ENCODE measurements at places on chromosomes 12 and 14. TPM values are rescaled to one million over a fixed set of nuclear protein-coding genes. Genes with fewer than 3 reads are reported as not detected.

DNA sequence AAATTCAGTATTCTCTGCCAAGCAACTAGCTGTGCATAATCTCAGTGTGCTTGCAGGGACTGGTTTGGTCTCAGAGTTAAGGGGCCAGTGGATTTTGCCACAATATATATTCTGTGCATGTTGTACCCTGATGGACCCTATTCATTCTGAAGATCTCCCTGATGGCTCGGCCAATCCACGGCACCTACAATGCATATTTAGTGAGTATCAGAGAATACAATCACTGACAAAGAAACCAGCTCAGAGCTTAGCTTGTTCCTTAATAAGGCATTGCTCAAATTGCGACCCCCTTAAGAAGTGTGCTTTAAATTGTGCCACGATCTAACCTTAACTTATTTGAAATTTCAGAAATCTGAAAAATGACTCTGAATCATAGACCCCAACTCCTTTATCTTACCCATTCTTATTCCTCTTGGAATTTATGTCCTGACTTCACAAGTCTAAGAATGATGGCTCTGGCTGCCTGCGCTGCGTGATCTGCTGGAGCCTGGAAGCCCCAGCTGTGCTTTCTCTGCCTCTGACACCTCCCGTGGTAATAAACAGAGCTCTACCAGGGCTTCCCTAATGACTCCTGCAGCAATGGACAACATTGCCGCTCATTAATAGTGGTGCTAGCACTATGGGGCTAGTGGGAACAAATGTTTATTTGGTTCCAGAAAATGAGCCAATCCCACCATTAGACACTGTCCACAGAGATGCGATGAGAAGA is 9.0 kb upstream of the DCAF4 start:
- DNase-seq: no peak

DNA sequence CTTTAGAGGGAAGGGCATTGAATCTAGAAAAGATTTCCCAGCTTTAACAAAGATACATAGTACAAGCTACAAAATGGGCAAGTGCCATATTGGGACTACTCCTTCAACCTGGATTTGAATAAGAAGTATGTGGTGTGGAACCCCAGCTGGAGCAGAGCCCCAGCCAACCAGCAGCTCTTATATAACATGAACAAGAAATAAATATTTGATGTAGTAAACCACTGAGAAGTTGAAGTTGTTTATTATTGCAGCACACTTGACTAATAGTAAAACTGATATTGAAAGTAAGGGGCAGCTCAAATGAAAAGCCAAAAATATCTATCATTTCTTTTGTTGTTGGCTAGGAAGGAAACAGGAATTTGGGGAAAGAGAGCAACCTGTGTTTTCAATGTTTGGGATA is 701.8 kb downstream of the TMTC2 start:
- no peak for DNase-seq

LIN7A gene
- total RNA-seq: 5.8 TPM

- no peak for DNase-seq
These were observed 8.6 kb downstream of the ASB2 start for GRCh38 chr14:93967637-93968250.

DNA sequence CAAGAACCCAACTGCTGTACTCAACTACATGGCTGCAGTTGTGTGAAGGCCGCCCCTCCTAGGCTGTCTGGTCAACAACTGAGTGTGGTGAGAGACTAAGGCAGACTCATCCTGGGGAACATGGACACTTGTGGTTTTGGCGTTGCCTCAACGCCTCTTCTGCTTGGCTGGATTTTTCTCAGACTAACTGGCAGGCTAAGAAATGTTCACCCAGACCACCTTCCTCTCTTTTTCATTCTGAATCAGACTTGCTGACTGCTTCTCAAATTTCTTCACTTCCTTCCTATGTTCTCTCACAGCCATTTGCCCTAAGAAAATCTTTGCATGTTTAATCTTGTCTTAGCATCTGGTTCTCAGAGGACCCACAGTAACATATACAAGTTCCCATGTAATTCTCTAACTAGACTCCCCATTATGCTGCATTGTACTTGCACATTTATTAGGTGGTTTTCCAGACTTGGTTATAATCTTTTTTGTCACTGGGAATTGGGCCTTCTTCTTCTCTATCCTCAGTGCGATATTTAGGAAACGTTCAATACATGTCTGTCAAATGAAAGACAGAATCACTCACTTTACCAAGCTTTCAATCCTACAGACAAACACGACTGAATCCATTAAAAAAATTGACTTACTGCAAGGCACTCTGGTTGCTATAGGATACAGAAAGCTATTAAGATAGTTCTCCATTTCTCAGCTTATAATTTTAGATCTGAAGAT is 327.6 kb downstream of the CCER1 start:
- no peak for DNase-seq

AREL1 gene
- 51.5 TPM for total RNA-seq

GRCh38 chr12:54596526-54596946 is 8.1 kb upstream of the PPP1R1A start:
- peak; percentile 80 for DNase-seq

DNA sequence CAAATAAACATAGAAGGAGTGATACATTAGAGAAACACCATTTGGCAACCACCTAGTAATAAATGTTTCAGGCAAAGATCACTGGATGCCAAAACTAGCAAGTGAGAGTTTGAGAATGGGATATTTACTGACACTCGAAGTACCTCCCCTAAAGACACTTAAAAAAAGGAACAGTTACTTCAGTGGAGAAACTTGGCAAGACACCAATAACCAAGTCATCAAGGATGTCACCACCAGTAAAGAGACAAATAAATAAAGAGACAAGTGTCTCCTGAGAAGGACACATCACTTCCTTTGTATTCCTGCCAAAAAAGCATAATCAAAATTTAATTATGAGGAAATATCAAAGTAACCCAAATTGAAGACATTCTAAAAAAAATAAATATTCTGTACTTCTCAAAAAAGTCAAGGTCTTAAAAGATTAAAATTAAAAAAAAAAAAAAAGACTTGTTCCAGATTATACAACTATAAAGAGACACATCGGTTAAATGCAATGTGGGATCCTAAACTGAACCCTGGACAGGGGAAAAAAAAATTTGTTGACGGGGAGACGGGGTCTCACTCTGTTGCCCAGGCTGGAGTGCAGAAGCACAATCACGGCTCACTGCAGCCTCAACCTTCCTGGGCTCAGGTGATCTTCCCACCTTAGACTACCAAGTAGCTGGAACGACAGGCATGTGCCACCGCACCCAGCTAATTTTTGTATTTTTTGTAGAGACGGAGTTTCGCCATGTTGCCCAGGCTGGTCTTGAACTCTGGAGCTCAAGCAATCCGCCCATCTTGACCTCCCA is 26.4 kb downstream of the TM7SF3 start:
- no peak for DNase-seq

GRCh38 chr12:48358937-48359513 is 8.3 kb upstream of the ZNF641 start:
- no peak for DNase-seq

KERA gene
- total RNA-seq: not detected

CEBPE gene
- total RNA-seq: not detected

- DNase-seq: no peak
These were observed 32.9 kb downstream of the MAP1LC3B2 start for GRCh38 chr12:116591855-116592637.

- DNase-seq: no peak
These were observed 29.3 kb downstream of the MED6 start for GRCh38 chr14:70571139-70571538.

DNA sequence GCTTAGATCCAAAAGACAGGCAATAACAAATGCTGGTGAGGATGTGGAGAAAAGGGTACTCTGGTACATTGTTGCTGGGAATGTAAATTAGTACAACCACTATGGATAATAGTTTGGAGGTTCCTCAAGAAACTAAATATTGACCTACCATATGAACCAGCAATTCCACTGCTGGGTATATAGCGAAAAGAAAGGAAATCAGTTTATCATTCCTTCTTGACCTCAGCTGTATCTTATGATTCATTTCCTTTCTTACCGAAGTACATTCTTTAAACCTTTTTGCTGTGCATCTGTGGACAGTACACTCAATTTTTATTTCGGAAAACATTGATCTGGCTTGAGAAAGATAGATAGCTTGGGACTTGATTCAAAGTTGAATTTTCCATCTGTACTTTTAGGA is 183.2 kb upstream of the LRFN5 start:
- DNase-seq: no peak

DNA sequence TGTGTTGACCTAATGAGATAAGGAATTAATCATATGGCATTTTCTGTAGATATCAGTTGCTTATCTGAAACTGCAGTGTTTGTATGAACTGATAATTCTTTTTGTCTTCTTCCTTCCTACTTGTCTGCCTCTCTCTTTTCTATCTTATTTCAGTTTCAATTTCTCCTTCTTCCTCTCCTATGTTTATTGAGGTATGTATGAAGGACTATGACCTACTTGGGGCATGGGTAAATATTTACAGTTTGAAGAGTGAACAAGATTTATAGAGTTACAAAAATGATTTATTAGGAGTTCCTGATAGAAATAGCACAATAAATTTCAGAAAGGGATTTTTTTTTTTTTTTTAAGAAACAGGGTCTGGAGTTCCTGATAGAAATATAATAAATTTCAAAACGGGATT is 88.7 kb upstream of the MUCL1 start:
- no peak for DNase-seq

COQ10A gene
- 23.2 TPM for total RNA-seq

RARG gene
- 5.4 TPM for total RNA-seq

CDKN3 gene
- total RNA-seq: 43.8 TPM

DNA sequence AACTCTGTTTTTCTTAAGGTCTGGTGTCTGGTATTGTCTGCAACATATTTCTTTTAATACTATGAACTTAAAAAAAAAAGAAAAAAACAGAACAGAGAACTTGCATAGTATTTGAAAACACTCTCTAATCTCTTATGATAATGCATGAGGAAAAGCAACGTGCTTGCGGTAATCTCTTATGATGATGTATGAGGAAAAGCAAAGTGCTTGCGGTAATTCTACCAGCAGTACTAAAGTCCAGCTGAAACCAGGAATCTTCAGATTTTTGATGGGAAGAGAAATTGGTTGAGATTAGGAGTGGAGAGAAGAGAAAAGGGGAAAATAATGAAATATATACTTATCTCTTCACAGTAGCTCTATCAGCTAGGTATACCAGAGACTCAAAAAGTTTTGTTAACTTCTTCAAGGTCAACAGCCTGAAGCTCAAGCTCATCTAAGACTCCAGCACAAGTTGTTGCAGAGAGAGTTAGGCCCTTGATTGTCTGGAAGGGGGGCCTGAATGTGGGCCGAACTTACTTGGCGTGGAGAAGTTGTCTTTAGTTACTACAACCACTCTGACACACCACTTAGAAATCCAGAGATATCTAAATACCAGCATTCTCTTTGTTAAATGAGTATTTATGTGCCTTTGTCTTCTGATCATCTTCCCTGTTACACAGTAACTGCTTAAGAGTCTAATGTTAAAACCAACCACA is 240.4 kb downstream of the PRKD1 start:
- no peak for DNase-seq

CLEC4C gene
- total RNA-seq: not detected

DNA sequence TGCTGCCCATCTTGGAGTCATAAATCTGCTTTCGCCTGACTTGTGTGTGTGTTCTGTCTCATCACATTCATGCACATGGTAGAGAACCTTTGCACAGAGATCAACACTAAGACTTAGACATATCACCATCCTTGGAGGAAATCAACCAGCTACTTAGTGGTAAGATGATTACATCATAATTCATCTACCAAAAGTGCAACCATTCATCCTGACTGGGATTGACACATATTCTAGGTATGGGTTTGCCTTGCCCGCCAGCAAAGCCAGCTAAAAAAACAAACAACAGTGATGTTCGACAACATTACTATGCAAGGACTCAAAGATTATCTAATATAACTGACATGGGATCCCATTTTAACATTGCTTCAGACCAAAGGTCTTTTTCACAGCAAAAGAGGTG is 228.7 kb downstream of the NUAK1 start:
- no peak for DNase-seq

B4GALNT1 gene
- total RNA-seq: 19.5 TPM

GRCh38 chr14:52131640-52132320 is 62.9 kb upstream of the NID2 start:
- peak; percentile 81 for DNase-seq

FAM186B gene
- 0.28 TPM for total RNA-seq

ZDHHC22 gene
- 5.9 TPM for total RNA-seq

DNA sequence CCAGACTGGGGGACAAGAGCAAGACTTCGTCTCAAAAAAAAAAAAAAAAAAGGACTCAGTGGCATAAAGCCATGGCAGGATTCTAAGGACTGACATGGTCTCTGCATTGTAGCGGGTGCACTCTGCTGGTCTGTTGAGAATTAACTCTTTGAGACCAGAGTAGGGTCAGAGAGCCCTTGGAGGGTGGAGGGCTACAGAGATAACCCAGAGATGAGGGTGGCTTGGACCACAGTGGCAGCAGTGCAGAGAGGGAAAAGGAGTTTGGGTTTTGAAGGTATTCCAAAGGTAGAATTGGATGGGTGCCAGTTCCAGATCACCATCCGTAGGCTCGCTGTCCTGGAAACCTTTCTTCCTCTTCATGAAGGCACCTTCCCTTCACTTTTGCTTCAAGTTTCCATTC is 14.3 kb upstream of the DYNC1H1 start:
- no peak for DNase-seq

DNA sequence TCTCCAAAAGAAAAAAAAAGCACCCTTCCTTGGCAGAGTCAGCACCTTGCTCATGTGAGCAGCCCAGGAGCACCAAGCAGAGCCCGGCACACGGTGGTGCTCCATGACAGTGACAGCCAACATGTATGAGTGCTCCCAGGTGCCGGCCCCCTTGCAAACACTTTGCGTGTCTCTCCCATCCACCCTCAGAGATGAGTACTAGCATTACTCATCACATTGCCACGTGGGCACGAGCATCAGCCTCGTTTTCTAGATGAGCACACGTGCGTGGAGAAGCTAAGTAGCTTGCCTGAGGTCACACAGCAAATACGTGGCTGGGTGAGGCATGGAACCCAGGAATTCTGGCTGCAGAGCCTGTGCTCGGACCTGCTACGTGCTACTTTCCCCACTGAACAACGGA is 177.9 kb upstream of the PRMT8 start:
- no peak for DNase-seq

- DNase-seq: no peak
These were observed 25.9 kb downstream of the FOXN3 start for GRCh38 chr14:89391123-89391522.

ASCL1 gene
- total RNA-seq: 5.1 TPM

LRP1-AS gene
- total RNA-seq: not detected

DNA sequence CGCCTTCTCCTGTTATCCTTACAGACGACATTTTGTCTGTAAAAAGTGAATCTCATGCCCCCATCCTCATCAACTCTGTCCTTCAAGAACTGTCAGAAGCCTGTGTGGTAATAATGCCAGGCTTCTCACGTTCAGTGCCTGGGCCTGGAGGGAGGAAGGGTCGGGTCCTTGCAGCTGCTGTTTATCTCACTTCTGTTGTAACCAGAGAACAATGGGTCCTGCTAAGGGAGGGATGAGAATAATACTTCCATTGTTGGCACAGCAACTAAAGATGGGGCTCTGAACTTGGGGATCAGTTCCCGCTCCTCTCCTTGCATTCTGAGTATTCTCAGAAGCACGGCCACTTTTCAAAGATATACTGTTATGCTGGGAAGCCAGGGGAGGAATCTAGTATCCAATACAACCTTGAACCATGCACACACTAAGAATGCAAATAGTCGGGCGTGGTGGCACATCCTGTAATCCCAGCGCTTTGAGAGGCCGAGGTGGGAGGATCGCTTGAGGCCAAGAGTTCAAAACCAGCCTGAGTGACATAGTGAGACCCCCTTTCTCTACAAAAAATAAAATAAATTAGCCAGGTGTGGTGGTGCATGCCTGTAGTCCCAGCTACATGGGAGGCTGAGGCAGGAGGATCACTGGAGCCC is 38.8 kb upstream of the NINJ2 start:
- DNase-seq: no peak

PLCZ1 gene
- total RNA-seq: not detected
